ENCODE measurements at places on chromosomes 13 and 19.

- DNase-seq, result no peak
These were observed 35.3 kb downstream of the RGCC start for GRCh38 chr13:41492432-41493260.

- no peak for DNase-seq
These were observed 930.3 kb upstream of the PCDH9 start for GRCh38 chr13:68160466-68160865.

DNA sequence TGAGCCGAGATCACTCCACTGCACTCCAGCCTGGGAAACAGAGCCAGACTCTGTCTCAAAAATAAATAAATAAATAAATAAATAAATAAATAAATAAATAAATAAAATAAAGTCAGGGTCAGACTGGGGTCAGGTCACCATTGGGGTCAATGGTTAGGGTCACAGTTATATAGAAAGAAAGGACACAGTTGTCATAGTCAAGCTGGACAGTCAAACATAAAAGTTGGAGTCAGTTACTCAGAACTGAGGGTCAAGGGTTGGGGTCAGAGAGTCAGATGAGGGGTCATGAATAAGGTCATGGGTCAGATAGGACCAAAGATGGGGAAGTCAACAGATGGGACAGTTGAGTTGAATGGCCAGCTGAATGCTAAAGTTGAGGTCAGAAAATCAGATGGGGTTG lies 16.7 kb upstream of the EPOR start:
- no peak for DNase-seq

DNA sequence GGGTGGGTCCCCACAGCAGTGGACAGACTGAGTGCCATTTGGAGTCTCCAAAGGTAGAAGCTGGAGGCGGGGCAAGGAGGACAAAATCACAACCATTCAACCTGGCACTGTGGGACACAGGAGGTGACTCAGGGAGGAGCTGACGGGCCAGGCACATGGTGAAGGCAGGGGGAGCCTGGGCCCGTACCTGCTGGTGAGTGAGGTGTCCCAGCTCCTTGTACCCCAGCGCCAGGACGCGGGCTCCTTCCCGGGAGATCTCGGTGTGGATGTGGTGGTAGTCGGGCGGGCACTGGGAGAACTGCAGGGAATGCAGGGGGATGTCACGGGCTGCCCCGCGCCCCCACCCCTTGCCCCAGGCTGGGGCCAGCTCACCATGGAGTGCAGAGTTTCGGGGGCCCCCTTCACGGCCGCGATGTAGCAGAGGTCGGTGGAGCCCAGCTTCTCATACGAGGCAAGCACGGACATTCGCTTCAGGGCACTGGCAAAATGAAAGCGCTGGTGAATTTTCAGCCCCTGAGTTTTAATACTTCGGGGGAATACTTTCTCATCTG lies 9.8 kb downstream of the ATP13A1 start:
- DNase-seq, result no peak

DNA sequence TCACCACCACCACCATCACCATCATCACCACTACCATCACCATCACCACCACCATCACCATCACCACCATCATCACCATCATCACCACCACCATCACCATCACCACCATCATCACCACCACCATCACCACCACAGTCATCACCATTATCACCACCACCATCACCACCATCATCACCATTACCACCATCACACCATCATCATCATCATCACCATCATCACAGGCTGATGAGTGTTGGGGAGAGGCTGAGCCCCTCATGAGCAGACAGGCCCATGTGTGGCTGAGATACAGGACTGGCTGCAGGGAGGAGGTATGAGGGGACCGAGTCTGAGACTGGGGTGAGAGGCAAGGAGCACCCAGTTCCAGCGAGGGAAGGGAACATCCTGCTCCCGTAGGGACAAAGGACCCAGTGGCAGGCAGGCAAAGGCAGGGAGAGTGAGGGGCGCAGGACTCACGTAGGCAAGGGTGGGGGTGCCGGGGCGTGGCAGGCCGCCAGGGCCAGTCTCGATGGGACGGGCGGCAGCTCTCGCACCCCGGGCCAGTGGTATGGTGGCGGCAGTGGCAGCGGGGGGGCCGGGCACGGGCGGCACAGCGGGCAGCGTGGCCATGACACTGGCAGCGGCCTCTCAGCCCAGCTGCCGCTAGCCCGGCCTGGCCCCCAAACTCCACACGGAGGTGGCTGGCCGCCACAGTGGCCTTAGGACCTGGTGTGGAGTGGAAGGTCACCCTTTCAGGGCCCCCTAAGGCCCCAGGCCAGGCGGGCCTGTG lies 2.7 kb downstream of the NTN5 start:
- DNase-seq, result no peak

GRCh38 chr13:30033681-30034457 lies 183.5 kb upstream of the UBL3 start:
- DNase-seq, result no peak

- no peak for DNase-seq
These were observed 393.6 kb downstream of the TDRD3 start for GRCh38 chr13:60790620-60791019.

DNA sequence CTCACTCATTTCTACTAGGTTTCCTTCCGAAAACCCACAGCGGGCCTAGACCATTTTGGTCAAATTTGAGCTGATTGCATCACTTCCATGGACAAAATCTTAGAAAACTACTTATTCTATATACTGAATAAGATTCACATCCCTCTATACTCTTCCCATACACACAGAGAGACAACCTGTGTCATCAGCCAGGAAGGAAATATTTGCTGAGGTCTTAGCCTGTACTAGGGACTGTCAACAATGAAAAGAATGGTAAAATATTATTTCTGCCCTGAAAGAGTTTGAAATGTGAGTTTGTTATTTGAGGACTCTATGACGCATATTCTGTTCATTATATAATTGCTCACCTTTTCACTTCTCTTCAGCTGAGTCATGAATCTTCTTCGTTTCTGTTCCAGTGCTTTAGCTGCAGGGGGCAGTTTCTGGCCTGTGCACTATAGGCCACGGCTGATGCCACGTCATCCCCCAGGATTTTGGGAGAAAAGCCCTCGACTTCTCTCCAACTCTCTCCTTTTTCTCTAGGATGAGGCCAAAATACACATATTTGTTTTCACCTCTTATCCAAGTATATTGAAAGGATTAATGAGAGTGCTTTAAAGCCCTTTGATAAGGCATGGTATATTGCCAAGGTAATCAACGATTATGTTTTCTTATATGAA lies 47.7 kb downstream of the GSX1 start:
- no peak for DNase-seq

DNA sequence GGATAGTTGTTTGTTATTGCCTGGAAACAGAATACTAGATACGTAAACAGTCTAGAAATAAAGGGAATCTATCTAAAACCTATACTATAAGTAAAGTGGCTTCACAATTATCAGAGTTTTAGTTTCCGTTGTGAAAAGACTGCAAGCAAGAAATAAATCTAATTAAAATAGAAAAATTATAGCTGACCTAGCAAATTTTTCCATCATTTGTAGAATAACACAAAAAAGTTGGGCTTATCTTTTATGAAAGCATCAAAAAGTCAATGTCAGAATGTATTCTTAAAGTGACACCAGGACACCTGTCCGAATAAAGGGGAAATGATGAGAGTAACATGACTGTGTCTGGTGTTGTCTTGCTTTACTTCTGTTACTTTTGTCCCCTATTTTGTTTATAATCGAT lies 1248.9 kb upstream of the MIR17HG start:
- no peak for DNase-seq

- no peak for DNase-seq
These were observed 1.0 kb upstream of the CGB7 start for GRCh38 chr19:49058562-49058961.

- no peak for DNase-seq
These were observed 14.8 kb upstream of the ATP8B3 start for GRCh38 chr19:1826557-1827521.

- DNase-seq, result no peak
These were observed 300.5 kb downstream of the NALCN start for GRCh38 chr13:101115762-101116171.

DNA sequence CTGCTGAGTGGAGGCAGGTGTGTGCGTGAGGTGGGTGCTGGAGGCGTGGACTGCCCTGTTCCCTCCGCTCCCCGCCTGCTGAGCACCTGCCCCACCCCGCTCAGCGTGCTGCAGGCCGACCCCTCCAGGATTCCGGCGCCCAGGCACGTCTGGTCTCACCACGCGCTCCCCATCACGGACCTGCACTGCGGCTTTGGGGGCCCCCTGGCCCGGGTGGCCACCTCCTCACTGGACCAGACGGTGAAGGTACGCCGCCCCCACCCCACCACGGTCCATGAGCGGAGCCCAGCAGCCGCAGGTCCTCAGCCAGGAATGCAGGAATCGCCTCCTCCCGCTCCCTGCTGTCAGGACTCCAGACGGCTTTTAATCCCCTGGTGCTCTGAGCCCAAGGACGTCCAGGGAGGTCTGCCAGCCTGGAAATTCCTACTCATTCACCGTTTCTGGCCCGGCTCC lies 6.0 kb downstream of the WDR18 start:
- DNase-seq, result no peak

DNA sequence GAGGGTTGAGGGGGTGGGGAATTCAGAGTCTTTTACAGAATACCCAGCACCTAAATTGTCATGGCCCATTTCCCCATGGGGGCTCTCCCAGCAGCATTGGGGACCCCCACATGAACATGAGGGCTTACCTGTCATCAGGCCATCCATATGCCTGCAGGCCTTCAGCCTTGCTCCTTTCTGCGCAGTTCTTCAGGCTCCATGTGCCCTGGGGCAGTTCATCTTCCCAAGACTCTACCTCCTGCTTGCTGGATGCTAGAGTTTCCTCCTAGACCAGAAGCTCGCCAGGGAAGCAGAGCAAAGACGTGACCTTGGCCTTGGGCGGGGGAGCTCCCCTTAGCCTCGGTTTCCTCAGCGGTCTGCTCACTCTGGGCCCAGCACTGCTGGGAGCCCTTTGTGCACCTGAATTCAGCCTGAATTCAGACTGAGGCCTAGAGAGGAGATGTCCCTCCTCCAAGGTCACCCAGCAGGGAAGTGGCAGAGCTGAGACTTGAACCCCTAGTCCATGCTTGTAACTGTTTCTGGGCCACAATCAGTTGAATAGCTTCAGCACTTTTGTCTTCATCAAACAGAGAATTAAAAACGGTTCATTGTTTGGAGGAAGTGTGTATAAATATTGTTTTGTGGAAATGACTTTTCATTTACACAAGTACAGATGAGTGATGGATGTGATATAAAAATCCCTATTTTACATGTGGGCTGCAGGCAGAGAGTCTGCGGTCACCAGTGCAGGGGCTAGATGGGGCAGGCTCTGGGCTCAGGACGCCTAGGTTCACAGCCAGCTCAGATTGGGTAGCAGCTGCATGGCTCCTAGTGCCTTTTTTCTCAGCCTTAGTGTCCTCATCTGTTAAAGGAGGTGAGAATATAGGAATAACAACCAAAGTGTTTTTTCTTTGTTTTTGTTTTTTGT lies 9.5 kb downstream of the PPP5C start:
- DNase-seq, result no peak

GRCh38 chr13:30654430-30654829 lies 36.7 kb downstream of the USPL1 start:
- DNase-seq, result no peak

DNA sequence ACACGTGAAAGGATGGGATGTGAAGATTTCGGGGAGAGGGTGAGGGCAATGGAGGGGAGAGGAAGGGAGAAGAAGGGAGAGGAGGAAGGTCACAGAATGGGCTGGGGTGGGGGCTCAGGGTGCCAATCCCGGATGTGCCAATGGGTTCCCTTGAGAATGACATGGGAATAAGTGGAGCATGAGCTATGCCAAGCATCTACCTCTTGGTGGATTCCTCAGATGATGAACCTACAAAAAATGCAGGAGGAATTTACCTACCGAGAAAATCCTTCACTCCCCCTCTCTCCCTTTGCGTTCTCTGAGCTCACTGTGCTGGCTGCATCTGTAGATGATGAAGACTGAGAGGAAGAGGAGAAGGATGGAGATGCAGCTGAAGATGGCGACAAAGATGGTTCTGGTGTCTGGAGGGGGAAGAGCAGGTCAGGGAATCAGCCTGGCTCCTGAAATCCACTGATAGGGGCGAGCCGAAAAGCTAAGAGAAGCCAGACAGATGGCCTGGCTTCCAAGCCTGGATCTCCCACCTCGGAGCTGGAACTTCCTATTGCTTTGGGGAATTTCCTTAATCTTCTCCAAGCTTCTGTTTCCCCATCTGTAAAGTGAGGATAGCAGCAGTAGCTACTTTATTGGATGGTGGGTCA lies 21.6 kb downstream of the VSTM1 start:
- no peak for DNase-seq

DNA sequence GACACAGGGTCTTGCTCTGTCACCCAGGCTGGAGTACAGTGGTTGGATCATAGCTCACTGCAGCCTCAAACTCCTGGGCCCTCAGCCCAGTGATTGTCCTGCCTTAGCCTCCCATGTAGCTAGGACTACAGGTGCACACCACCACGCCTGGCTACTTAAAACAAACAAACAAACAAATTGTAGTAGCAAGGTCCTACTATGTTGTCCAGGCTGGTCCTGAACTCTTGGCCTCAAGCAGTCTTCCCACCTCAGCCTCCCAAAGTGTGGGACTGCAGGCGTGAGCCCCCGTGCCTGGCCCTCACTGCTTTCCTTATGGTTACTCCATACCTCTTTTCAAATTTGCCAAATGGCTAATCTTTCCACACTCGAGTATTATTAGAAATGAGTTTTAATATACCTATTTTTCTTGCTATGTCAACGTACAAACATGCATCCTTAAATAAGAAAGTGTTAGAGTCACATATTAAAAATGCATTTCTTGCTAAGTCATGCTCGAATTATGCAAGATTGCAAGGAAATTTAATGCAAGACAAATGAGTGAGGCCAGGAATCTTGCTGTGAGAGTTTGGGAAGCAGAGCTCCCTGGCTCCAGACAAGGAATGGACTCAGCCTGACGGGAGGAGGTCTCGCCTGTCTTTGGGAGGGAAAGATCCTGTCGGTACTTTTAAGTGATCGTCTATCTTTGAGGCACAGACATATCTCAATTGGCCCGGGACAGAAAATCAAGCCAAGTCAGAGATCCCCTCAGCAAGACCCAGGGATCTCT lies 39.4 kb downstream of the RFX2 start:
- no peak for DNase-seq

DNA sequence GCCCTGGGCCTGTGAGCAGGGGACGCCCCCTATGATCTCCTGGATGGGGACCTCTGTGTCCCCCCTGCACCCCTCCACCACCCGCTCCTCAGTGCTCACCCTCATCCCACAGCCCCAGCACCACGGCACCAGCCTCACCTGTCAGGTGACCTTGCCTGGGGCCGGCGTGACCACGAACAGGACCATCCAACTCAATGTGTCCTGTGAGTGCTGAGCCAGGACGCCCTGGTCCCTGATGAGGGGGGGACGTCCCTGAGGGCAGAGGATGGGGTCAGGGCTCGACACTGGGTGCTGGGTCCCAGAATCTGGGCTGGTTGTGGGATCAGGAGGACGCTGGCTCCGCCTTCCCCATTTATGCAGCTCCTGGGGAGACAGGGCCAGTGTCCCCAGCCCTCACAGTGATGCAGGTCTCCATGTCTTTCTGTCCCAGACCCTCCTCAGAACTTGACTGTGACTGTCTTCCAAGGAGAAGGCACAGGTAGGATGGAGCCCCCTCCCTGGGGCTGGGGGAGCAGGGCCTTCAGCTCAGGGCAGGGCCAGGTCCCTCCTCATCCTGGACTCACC lies 2.5 kb downstream of the SIGLEC7 start:
- no peak for DNase-seq

Measured in activated T-cell treated with anti-CD3 and anti-CD28 coated beads for 1 hour (primary cell).